IPS DF 19.7 (cell line): ENCODE measurements at places on chromosomes 2 and 18.

- DNase-seq: no peak
Measured at GRCh38 chr2:241223211-241224017, 34.9 kb downstream of the ANO7 start.

- no peak for DNase-seq
Measured at GRCh38 chr2:234355021-234355720, 141.7 kb downstream of the ARL4C start.

- DNase-seq: no peak
Measured at GRCh38 chr2:192051533-192051932, 143.2 kb downstream of the TMEFF2 start.

- DNase-seq: no peak
Measured at GRCh38 chr2:172905937-172906811, 169.5 kb upstream of the MAP3K20 start.

DNA sequence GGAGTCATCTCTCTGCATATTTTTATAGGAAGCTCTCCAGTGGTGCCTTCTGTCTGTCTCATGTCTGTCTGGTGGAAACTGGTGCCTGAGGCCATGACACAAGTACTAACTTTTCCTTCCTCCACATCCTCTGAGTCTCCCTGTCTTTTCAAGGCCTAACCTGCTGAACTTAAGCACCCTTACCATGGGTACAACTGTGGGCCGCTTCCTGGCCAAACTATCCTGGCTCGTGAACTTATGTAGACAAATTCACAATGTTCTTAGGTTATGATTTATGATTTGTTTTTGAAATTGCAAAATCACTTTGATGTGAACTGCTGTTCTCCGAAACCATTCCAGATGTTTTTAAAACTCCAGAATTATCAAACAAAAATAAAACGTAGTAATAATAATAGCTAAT lies 804.5 kb upstream of the POU3F3 start:
- DNase-seq: no peak

DNA sequence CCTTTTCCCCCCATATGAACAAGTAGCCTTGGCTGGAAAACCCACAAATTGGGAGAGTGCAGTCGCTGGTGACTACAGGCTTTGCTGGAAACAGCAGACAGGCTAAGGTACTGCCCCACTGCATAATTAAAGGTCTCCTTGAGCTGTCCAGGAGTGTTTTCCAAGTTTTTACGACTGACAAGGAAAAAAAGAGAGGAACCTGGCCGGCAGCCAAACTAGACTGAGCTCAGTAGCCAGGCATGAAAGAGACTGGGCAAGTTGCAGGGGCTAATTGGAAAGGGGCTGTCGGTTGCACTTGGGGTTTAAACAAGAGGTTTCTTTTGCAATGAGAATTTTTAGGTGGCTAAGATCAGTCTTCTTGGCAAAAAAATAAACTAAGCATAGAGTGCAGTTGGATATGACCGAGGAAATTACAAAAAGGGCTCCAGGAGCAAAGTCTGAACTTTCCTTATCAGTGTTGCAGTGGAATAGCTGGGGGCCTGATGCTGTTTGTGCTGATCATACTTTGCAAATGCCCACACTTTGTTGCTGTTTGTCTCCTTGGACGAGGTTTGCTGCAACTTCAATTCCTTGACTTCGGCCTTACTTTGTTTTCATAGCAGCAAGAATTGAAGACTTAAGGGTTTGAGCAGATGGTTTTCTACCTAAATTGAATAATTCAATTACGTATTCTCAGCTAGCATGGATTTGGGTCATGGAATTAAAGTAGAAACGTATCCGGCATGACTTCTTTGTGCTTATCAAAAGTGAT lies 2.1 kb downstream of the GULP1 start:
- no peak for DNase-seq

- DNase-seq: no peak
Measured at GRCh38 chr2:128451084-128452023, 132.7 kb upstream of the HS6ST1 start.

GRCh38 chr18:59610546-59611140 lies 86.6 kb downstream of the CCBE1 start:
- DNase-seq: no peak

- no peak for DNase-seq
Measured at GRCh38 chr2:65107530-65107929, 22.4 kb downstream of the RAB1A start.
